ENCODE measurements at places on chromosomes 3 and 15. TPM values are rescaled to one million over a fixed set of nuclear protein-coding genes. Genes with fewer than 3 reads are reported as not detected.

CPLX3 gene
- total RNA-seq, result not detected

CFAP161 gene
- 4.0 TPM for total RNA-seq

ATRIP gene
- 14.5 TPM for total RNA-seq

CPNE4 gene
- total RNA-seq, result not detected

CCDC39 gene
- 0.27 TPM for total RNA-seq

SYNPR gene
- not detected for total RNA-seq

ECE2 gene
- total RNA-seq, result not detected

TMEM212 gene
- not detected for total RNA-seq

GPR87 gene
- total RNA-seq, result 0.18 TPM

BNC1 gene
- 0.27 TPM for total RNA-seq

DNAJA4 gene
- total RNA-seq, result 0.65 TPM

ZNF80 gene
- not detected for total RNA-seq

SLC22A13 gene
- total RNA-seq, result 0.45 TPM

NAALADL2 gene
- total RNA-seq, result 11.4 TPM

TMPRSS7 gene
- not detected for total RNA-seq

EXD1 gene
- total RNA-seq, result not detected

OR5K3 gene
- not detected for total RNA-seq

CD200 gene
- total RNA-seq, result 3.3 TPM

GOLGA8S gene
- total RNA-seq, result under 0.01 TPM

UROC1 gene
- total RNA-seq, result not detected

CHRM5 gene
- total RNA-seq, result not detected

NOX5 gene
- 0.27 TPM for total RNA-seq

APOD gene
- 2.9 TPM for total RNA-seq

CCR3 gene
- not detected for total RNA-seq

ANKRD34C gene
- not detected for total RNA-seq

CASR gene
- total RNA-seq, result not detected

DUOXA2 gene
- not detected for total RNA-seq

EAF2 gene
- total RNA-seq, result 2.1 TPM

ROBO2 gene
- 1.2 TPM for total RNA-seq

ZNF774 gene
- 2.3 TPM for total RNA-seq

SLCO3A1 gene
- 11.1 TPM for total RNA-seq

GOLGA8Q gene
- 1.1 TPM for total RNA-seq

A4GNT gene
- not detected for total RNA-seq

ALDH1L1 gene
- 0.18 TPM for total RNA-seq

TRIM42 gene
- total RNA-seq, result not detected

CCR8 gene
- total RNA-seq, result not detected

NEO1 gene
- total RNA-seq, result 26.2 TPM

SENP2 gene
- 39.6 TPM for total RNA-seq

PRSS50 gene
- total RNA-seq, result not detected

TGM4 gene
- total RNA-seq, result not detected

ZIC1 gene
- not detected for total RNA-seq

AEN gene
- 20.8 TPM for total RNA-seq

SI gene
- total RNA-seq, result not detected

FMN1 gene
- 9.2 TPM for total RNA-seq

PPCDC gene
- total RNA-seq, result 11.8 TPM

NR2E3 gene
- total RNA-seq, result 0.63 TPM

PPP1R14D gene
- total RNA-seq, result not detected

FRMD4B gene
- 0.81 TPM for total RNA-seq

NRROS gene
- total RNA-seq, result 2.9 TPM

ACP3 gene
- total RNA-seq, result 0.63 TPM

Measured in fibroblast of the aortic adventitia (primary cell).